NCI-H2081 (cell line): ENCODE measurements at places on chromosomes 12 and 14.

DNA sequence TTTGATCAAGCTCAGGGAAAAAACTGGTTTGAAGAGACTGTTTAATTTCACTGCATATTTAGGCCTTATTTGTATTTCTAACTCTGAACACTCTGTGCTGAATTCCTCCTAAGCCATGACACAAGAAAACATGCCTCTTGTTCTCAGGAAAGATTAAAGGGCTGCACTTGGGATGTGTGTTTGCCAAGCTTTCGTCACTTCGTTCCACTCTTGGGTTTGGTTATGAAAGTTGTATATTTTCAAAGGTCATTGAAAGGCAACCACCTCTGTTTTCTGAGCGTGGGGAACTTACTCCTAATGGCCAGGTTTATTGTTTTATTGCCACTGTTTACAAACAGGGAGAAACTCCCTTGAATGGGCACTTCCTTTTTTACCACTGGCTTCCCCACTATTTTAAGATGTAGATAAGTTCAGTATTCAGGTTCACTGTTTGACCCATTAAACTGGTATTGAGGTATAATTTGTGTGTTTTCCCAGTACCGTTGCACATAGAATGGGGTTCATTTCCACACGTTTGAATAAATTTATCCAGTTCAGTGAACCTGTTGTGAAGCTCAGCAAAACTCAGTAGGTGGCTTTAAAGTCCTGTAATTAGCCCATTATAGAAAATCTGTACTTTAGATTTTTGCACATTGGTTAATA is 65.3 kb downstream of the NKX2-1 start:
- no peak for DNase-seq

DNA sequence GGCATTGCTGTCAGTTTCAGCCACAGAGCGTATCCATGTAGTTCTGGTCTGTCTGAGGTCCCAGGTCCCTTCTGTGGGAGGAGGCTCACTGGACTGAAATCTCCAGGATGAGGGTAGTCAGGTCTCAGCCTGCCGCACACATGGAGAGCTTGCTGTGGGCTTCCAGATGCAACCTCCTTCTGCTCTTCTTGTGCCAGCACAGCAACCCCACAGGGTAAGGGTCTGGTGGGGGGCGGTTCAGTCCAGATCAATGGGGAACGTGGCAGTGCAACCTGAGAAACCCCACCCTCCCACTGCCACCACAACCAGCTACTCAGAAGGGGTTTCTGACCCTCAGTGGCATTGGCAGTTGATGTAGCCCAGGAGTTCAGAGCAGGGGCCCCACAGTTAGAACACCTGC is 61.2 kb downstream of the BEGAIN start:
- DNase-seq, result no peak

DNA sequence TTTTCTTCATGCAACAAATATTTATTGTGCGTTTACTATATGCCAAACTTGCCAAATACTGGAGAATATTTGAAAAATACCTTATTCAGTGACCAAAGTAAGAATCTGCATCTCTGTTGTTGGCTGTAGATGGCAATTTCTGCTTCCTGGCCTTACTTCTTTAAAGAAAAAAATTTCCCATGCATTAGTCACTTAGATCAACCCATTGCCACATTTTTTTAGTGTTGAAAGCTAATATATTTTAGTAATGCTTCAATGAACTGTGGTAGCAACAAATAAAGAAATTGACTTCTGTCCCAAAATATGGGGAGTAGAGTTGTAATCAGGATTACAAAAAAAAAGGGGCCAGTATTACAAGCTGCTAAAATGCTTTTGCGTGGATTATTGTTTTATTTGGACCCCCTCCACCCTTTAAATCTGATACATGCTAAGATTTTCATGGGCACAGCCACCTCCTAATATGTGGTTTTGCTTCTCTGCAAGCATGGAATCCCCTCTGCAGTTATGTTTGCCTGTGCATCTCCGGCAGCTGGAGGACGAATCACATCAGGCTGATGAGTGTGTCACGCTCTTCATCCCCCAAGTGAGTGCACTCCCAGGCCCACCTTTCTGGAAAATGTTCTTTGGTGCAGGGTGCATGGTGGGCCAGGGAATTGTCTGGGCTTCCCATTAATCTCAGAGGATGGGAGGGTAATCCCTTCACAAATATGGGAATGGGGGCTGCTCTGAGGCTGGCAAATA is 38.1 kb upstream of the PTCSC3 start:
- no peak for DNase-seq

DNA sequence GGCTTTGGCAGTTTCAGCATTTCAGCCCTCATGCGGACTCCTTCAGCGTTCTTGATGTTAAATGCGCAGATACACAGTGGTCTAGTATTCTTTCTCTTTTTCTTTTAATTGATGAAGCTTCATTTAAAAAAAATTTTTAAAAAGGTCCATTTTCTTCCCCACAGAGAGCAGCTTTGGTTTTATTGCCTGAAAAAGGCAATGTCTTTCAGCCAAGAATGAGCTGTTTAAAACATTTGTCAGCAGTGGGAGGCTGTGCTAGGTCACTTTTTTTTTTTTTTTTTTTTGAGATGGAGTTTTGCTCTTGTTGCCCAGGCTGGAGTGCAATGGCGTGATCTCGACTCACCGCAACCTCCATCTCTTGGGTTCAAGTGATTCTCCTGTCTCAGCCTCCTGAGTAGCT is 13.5 kb downstream of the KMT5A start:
- DNase-seq, result no peak

DNA sequence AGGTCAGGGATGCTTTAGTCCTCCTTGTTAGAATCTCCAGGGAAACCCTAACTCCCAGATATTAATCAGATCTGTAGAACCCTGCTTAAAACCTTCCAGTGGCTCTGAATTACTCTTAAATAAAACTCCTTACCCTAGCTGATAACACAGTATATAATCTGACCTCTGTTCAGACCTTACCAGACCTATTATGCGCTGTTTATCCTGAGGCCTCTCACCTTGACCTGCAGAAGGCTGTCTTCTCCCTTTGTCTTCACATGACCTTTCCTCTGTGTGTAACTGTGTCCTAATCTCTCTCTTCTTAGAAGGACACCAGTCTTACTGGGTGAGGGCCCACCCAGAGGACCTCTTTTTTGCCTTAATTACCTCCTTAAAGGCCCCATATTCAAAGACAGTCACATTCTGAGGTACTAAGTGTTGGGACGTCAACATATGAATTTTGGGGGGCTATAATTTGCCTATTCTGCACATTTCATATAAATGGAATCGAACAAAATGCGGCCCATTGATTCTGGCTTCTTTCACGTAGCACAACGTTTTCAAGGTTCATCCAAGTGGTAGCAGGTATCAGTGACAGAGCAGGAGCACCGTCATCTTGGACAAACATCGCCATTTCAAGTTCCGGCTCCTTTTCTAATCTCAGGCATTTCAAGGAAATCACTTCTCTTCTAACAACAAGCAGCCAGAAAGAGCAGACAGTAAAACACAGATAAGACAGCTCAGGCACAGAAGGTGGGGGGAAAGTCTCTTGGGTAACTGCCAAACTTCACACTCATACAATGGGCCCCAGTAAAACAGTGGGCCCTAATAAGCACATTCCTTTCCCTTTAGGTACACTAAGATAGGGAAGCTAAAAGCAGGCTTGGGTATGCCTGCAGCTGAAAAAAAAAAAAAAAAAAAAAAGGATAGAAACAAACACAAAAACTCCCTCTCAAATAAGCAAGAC is 200.2 kb upstream of the NUDT4 start:
- no peak for DNase-seq

GRCh38 chr12:108712925-108713203 is 18.5 kb downstream of the CORO1C start:
- no peak for DNase-seq

GRCh38 chr12:120490833-120491512 is 4.9 kb upstream of the DYNLL1 start:
- no peak for DNase-seq

DNA sequence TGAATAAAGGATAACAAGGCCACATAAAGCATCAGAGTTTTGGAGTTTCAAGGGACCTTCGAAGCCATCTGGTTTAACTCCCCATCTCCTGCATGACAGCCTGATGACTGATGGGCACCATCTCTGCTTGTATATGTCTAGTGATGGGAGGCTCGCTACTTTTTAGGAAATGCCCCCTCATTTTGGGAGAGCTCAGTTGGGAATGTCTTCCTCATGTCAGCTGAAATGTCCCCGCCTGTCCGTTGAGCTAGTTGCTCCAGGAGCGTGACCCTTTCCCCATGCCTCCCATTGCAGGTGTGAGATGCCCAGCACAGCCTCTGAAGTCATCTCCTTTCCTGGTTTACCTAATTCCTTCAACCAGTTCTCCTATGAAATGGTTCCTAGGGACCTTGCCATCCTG is 69.6 kb upstream of the CAPRIN2 start:
- no peak for DNase-seq

DNA sequence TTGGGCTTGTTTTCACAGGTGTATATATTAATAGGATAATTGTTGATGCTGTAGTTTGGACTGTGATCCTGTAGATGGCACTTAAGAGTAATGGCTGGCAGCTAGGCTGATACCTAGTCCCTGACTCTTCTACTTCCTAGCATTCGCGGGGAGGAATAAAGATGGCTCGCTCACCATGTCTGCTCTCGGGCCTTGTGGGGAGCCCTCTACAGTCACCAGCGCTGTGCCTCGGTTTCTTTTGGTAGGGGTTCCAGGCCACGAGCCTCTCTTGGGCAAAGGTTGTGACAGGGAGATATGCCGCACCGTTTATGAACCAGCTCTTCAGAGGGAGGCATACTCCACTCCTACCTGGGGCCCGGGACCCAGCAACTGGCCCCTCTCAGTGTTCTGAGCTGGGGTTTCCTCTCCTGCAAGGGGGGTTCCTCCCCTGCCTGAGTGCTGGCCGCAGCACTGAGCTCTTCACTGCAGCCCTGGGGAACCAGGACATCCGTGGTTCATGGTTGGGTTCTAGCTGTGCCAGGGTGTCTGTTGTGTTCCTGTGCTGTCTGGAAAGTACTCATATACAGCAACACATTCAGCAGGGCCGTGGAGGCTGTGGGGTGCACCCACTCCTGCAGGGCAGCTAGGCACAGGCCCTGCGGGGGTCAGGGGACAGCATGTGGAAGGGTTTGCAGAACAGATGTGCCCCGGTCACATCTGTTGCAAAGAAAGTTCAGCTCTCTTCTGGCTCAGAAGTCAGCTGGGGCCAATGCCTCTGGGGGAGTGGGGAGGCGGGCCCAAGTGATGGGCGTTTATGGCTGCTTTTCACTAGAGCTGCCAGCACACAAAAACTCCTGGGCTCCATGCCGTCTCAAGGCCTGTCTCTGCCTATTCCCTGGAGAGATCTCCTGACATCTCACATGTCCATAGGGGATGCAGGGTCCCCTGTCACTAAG is 147.9 kb downstream of the PPFIA2 start:
- peak; percentile 37 for DNase-seq

DNA sequence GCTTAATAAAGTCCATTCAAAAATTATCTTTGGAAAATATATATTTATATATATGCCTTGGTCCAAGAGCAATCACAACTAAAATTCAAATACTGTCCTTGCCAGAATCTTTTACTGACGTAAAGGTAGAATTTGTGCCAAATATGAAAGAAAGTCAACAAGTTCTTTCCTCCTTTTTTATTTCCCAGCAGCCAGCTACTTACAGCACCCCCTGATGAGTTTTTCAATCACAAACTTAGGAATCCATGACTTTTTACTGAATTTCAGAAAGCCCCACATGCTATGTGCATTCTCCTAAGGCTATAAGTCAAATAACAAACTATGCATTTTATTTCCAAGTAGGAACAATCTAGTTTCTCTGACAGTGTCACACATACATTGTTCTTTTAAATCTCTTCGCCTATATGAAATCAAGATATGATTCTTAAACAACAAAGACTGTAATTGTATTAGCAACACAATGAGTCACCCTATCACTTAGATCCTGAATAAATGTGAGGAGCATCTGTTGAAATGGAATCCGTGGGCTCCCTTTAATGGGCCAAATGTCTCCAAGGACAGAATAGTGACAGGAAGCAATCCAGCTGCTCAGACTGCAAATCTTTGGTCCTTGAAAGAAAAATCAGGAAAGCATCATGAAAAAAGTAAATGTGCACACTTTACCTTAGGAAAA is 271.4 kb downstream of the DUSP6 start:
- no peak for DNase-seq

DNA sequence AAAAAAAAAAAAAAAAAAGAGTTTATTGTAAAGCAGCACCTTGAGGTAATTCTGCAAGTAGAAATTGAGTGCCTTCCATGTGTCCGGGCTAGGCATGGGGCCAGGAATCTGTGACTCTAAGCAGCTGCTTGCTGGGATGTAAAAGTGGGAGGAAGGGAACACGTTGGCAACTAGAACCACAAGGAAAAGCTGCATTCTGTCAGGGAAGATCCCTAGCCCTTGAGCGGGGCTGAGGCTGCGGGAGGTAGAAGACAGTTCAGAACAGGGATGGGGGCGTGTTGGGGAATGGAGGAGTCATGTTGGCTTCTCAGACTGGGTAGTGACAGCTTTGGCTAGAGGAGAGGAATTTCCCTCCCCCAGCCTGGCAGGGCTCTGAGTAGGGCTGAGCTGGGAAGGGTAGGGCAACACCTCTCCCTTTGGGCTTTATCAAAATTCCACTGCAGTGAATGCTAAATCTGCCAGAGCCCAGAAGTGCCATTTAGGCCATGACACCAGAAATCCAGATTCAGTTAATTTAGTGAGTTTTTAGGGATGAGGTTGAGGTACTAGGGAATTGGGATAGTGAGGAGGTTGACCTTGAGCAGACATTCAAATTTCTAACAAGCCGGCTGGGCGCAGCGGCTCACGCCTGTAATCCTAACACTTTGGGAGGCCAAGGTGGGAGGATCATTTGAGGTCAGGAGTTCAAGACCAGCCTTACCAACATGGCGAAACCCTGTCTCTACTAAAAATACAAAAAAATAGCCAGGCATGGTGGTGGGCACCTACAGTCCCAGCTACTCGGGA is 3.4 kb upstream of the TRAFD1 start:
- no peak for DNase-seq

GRCh38 chr12:117165342-117165741 is 24.9 kb downstream of the FBXO21 start:
- DNase-seq, result peak; percentile 44

GRCh38 chr12:3257411-3257810 is 180.2 kb downstream of the TSPAN9 start:
- DNase-seq, result no peak

DNA sequence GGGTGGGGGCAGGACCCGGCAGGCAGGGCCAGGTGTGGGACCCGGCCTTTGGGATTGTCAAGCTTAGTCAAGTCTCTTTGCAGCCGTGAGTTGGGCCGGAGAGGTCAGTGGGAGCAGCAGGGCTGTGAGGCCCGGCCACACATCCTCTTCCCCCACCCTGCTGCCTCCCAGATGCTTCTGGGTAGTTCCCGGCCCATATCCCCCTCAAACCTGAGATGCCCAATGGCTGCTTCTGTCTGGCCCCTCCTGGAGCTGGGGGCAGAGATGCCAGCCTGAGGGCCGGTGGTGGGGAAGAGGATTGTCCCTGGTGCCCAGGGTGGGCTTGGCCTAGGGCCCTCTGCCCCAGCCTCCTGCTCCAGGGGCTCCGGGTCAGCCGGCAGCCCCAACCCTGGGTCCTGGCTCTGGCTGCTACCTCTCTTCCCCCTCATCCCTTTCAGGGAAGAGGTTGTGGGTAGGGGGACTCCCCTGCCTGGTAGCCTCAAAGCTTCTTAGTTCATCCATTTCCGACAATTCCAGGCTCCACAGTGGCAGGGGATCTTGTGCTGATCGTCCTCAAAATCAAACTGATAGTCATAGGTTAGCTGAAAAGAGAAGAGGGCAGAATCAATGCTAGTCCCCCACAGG is 2.8 kb upstream of the PRKAG1 start:
- DNase-seq, result no peak

GRCh38 chr14:77260631-77261030 is 10.4 kb downstream of the NGB start:
- no peak for DNase-seq

GRCh38 chr14:35124127-35124526 is 1.8 kb downstream of the PRORP start:
- DNase-seq, result no peak
